ENCODE measurements at places on chromosomes 6 and 20. TPM values are rescaled to one million over a fixed set of nuclear protein-coding genes. Genes with fewer than 3 reads are reported as not detected.
A peak's percentile ranks its signal among the peaks of the same experiment; 100 is the strongest.

DNA sequence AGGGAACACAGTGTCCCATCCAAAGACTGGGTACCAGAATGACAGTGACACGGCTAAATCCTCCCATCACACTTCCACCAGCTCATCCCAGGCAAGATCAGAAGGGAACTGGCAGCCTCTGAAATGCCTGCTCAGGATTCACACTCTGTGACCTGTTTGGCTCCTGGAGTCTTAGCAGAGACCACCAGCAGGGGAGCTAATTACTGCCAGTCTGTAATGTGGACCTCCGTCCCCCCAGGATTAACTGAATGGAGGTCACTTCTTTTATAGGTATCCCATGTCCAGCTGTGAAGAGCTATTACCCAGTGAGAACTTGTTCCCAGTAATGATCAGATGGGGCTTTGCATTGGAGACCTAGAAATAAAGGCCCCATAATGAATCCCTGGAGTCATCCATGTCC is 45.2 kb downstream of the DEFB114 start:
- no peaks in the 10 kb centered on the region for H3K36me3 ChIP-seq
- DNase-seq: no peak
- H3K4me1 ChIP-seq: no peaks in the 10 kb centered on the region
- H3K27ac ChIP-seq: no peak overlapping the region

- DNase-seq: no peak
- H3K36me3 ChIP-seq: no peaks in the 10 kb centered on the region
Observed at GRCh38 chr6:132498638-132499037, 14.3 kb downstream of the STX7 start.

DNA sequence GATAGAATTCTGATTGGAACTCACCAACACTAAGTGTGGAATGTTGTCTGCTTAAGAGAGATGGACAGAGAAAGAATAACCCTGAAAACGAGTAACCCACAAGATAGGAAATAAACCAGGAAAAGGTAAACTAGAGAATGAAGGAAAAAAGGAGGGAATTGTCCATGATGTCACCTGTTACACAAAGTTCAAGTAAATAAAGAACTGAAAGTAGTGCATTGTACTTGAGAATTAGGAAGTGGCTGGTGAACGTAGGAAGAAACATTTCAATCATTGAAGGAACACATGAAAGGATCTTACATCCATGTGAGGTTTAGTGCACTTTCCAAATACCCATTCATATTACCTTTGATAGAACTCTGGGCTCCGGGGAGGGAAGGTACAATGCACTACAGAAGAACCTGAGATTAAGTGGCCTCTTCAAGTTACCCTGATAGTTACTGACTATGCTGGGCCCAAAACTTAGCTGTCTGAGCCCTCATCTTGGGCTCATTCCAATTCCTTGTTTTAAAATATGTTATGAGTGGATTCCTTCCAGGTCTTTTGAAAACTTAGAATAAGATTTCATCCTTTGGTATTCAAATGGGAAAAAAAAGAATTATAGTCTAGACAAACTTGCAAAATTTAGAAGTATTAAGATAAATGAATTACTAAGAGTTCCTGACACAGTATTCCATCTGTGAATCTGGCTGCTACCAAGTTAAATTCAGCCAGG is 1.1 kb upstream of the STX7 start:
- H3K27ac ChIP-seq: peak overlapping the region; percentile 98
- peaks cover 7% of the 10 kb centered on the region for H3K4me1 ChIP-seq
- H3K27me3 ChIP-seq: no peaks in the 10 kb centered on the region
- no peaks in the 10 kb centered on the region for H3K36me3 ChIP-seq

DNA sequence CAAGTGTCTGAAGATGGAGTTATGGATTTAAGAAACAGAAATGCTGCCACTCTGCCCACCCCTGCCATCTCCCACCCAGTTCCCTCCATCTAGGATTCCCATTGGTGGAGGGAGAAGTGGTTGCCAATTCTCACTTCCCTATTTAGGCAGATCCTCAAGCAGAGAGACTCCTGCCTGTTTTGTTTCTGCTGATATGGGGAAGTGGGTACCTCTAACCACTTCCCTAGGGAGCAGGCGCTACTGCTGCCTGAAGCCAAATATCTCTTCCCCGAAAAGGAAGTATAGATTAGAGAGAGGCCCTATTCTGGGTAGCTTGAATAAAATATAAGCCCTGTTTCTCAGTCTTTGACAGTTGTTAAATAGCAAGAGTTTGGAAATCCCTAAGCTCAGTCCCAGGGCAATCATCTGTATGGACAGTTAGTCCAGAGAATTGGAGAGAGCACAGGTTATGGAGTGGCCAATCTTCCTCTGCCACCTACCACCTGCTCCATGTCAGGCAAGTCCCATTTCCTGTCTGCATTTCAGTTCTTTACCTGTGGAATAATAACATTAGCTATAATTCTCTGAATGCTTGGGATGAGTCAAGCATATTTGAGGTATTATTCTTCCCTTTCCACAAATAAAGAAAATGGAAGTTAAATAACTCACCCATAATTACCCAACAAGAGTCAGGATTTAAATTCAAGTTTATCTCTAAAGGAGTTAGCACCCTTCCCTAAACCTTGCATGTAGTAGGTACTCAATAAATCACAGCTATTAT is 2.6 kb upstream of the ADGB start:
- no peaks in the 10 kb centered on the region for H3K27me3 ChIP-seq
- no peak overlapping the region for H3K4me3 ChIP-seq
- no peak overlapping the region for H3K27ac ChIP-seq
- peaks cover 42% of the 10 kb centered on the region for H3K4me1 ChIP-seq
- H3K36me3 ChIP-seq: no peaks in the 10 kb centered on the region

Gene TINAG
- not detected for total RNA-seq

GRCh38 chr6:149939909-149940671 is 1.7 kb upstream of the ULBP2 start:
- H3K36me3 ChIP-seq: no peaks in the 10 kb centered on the region
- no peak overlapping the region for H3K27ac ChIP-seq
- H3K27me3 ChIP-seq: peaks cover 83% of the 10 kb centered on the region
- DNase-seq: no peak
- no peak overlapping the region for H3K4me3 ChIP-seq

Gene FOXF2
- 12.6 TPM for total RNA-seq

DNA sequence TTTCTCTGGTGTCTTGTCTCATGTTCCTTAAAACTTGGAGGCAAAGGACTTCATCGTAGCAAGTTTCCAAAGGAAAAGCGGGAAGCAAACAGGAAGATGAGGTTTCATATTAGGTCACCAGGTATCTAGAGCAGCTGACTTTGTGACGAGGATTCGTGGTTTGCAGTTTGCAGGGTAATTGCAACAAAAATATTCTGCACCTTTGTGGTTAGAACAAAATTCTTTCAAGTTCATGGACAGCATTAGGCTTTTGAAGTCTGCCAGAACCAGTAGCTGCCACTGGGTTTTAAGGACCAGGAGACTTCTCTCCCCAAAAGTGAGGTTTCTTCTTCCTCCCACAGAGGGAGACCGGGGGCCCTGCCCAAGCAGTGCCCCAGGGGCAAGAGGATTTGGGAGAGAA is 63.4 kb downstream of the RPP40 start:
- peaks cover 21% of the 10 kb centered on the region for H3K4me1 ChIP-seq
- H3K36me3 ChIP-seq: peaks cover 18% of the 10 kb centered on the region
- no peak overlapping the region for H3K27ac ChIP-seq
- H3K4me3 ChIP-seq: no peak overlapping the region

DNA sequence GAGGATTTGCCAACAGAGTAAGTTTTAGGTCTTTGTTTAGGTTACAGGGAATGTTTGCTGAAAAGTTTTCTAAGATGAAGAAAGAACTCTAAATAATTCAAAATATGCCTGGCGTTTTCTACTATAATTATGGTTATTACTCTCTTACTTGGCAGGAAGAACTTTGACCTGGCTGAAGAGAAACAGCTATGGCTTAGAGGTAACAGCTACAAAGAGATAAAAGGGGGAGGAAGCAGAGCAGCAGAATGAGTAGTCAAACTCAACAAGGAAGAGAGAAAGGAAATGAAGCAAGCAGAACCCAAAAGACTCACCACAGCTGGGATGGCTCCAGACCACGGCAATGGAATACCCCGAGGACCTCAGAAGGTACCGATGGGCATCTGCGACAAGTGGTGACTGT is 95.6 kb downstream of the KIF16B start:
- no peak overlapping the region for H3K27ac ChIP-seq
- no peaks in the 10 kb centered on the region for H3K27me3 ChIP-seq
- DNase-seq: no peak
- H3K4me1 ChIP-seq: peaks cover 14% of the 10 kb centered on the region
- H3K4me3 ChIP-seq: no peak overlapping the region
- H3K36me3 ChIP-seq: no peaks in the 10 kb centered on the region

- no peak overlapping the region for H3K4me3 ChIP-seq
- no peaks in the 10 kb centered on the region for H3K4me1 ChIP-seq
- no peaks in the 10 kb centered on the region for H3K36me3 ChIP-seq
- no peak for DNase-seq
- H3K27me3 ChIP-seq: no peaks in the 10 kb centered on the region
- no peak overlapping the region for H3K27ac ChIP-seq
Observed at GRCh38 chr20:12241065-12241464, 323.4 kb downstream of the BTBD3 start.

DNA sequence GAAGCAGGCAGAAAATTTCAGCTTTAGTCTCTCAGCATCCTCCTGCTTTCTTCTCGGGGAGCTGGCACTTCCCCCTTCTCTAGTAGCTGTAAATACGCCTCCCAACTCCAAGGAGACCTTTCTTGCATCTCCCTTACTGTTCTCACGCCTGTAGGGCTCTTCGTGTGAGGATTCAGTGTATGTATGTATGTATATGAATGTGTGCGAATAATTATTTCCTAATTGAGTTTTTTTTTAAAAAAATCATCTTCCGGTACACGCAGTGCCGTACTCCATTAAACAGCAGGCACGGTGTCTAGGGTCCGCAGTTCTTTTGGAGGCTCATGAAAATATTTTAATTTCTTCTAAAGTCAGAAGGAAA is 85.4 kb downstream of the HFE start:
- no peaks in the 10 kb centered on the region for H3K36me3 ChIP-seq
- peaks cover 3% of the 10 kb centered on the region for H3K4me1 ChIP-seq
- no peaks in the 10 kb centered on the region for H3K27me3 ChIP-seq
- peak; percentile 62 for DNase-seq

Data from left lung (tissue), 14 donors.